ENCODE measurements at places on chromosomes 2 and 18.

GRCh38 chr2:73868204-73868978 lies 24.4 kb upstream of the ACTG2 start:
- DNase-seq = no peak

DNA sequence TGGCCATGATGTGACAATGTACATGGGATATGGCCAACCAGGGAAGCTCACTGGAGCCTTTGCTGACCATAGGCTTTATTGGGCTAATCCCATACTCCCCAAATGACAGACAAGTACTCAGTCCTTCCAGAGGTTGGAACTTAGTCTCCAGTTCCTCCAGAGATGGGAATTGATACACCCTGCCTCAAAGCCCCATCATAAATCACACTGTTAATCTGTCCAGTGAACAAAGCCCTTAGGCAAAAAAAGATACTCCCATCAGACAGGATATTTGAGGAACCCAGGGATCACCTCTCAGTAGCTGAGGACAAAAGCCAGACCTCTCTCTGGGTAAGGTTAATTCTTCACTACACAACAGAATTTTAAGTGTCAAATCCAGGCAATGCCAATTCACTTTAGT lies 247.5 kb upstream of the CDH20 start:
- no peak for DNase-seq

- DNase-seq = no peak
Measured at GRCh38 chr2:135987441-135987840, 2.0 kb upstream of the DARS1 start.

DNA sequence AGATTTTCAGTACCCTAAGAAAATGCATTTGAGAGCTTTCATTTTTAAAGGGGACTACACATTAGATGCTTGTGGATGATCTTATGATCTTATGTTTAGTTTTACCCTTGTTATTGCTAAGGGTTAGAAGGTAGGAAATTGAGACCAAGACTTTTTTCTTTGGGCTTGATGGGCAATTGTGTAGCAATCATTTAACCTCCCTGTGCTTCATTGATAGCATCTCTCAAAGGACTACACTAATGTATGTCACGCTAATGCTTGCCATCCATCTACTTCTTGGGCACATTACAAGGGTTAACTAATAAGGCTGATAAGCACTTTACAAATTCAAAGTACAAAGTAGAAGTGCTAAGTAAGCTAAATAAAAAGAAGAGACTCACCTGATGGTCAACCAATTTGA lies 189.3 kb upstream of the LRP1B start:
- no peak for DNase-seq

DNA sequence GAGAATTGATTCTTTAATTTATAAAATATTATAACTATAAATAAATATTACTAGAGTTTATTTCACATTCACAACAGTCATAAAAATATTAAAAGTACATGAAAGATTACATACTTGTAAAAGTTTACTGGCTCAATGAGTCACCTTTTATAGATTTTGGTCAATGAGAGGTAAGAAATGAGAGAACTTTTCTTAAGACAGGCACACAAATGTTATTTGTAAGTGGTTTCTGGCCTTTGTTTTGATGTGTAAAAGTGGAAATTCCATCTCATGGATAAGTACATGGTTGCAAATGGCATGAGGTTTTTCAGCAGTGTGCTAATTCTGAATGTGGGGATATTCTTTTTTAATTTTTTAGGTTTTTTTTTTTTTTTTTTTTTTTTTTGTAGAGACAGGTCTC lies 63.8 kb downstream of the TTC27 start:
- no peak for DNase-seq

GRCh38 chr2:198961547-198961946 lies 496.2 kb downstream of the SATB2 start:
- DNase-seq = no peak

DNA sequence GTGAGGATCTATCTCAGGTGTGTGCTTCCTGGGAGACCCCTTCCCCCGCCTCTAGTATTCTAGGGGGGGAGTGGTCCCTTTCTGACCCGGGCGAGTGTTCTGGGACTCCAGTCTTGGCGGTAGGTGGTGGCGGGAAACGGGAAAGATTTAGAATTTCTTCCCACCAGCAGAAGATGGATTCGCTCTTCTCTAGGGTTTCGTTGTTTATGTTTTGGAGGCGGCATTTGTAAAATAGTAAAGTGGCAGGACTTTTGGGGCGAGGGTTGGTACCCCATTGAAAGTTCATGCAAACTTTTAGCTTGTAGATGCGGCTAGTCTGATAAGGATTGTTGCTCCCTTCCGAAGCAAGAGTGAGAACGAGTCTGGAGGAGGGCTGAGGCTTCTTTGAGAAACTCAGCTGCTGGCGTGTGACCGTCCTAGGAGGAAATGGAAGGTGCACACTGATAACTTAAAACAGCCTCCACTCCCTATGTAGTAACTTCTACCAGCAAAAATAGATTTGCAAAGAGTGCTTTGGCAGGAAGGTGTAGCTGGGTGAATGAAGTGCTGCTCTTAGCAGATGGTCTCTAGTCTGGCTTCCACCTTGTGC lies 412 bp downstream of the GPD2 start:
- peak; percentile 44 for DNase-seq

DNA sequence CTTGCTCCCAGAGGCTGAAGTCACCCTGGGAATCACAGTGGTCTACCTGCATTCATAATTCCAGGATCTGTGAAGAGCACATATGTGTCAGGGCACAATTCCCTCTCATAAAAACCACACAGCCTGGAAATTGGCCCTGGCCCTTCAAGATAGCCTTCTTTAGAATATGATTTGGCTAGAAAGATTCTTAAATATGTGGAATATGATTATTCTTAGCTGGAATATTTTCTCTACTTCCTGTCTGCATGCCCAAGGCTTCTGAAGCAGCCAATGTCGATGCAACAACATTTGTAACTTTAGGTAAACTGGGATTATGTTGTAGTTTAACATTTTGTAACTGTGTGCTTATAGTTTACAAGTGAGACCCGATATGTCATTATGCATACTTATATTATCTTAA lies 24.2 kb downstream of the ICOS start:
- no peak for DNase-seq

DNA sequence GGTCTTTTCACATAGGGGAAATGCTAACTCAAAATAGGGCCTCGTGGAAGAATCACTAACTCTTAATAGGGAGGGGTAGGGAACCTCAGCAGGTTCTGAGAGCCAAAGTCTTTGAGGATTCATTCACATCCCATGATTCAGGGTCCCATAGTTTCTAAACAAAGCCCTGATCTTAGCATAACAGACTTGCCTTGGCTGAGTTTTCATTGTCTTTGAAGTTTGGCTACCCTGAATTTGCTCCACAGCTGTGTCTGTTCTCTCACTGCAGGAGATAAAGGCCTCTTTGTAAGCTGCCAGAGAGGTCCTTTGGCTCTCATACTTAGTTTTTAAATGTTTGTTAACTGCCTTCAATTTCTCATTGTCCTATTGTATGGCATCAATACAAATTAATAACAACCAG lies 54.5 kb downstream of the ZDBF2 start:
- no peak for DNase-seq

- no peak for DNase-seq
Measured at GRCh38 chr2:36710858-36711515, 14.5 kb downstream of the VIT start.

- no peak for DNase-seq
Measured at GRCh38 chr18:30280861-30281470, 761.6 kb downstream of the DSC3 start.

GRCh38 chr18:26708806-26709716 lies 156.4 kb downstream of the AQP4 start:
- no peak for DNase-seq

DNA sequence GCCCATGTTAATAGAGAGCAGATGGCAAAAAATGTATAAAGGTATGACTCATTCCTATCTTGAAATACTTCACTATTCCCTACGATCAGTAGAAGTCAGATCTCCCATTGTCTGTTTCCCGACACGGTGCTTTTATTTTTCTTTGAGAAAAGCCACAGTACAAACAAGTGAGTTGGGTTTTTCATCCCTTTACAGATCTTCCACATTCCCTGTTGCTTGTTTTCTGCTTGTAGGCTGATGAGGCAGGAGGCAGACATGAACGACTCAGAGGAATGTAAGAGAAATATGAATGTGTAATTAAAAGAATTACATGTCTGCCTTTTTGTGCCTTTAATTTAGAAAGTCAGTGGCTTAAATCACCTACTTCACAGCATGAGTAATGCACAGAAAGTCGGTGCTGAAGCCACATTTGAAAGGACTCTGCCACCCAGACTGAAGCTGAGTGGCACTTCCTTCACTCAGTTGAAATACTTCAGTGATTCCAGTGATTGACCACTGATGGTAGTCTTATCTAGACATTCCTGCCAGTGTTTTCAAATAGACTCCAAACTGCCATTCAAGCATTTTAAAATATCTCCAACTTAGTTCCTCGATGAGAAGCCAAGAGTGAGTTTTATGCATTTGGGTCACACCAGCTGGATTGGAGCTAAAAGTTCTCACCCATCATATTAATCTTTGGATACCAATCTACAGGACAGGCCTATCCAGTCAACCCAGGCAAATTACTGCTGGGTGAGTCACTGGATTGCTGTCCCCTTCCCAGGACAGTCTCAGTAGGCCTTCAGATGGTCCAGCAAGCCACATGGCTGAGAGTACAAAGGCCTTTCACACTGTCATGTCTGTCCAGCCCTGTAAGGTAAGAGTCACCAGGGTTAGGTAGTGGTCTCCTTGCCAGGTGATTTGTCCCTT lies 79.0 kb downstream of the COLEC12 start:
- no peak for DNase-seq

- no peak for DNase-seq
Measured at GRCh38 chr2:116057538-116057937, 1615.1 kb downstream of the DPP10 start.

- no peak for DNase-seq
Measured at GRCh38 chr18:22241921-22242361, 72.6 kb downstream of the GATA6 start.

DNA sequence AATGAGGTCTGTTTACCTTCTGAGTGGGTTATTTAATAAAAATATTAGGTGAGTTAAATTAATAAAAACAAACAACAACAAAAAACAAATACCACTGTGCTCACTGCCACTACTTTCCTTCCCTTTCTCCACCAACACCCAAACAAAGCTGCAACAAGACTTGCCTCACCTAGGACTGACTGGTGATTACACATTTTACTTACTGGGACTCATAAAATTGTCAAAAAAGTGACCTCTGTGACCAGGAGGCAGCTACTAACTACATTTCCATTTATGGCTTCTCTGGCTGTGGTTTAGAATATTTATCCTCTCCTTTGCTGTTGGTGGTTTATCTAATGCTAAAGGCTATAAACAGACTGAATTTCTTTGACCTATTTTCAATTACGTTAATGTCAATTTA lies 39.8 kb downstream of the EFEMP1 start:
- no peak for DNase-seq

- peak; percentile 45 for DNase-seq
Measured at GRCh38 chr2:128315829-128316776, 2.6 kb downstream of the HS6ST1 start.

DNA sequence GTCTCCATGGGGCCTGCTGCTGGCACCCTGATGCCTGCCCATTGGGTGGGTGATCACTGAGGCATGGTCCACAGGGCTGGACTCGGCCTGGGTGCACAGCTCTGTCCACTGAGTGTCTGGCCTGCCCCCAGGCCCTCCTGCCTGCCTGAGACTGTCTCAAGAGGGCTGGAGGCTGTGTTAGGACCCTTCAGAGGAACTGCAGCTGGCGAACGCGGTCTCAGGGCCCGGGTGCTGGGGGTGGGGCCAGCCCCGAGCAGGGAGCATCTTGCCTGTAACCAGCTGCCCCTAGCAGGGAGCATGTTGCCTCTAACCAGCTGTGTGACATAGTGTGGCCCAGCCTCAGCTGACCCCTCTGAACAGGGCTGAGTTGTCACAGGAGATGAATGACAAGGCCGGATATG lies 50.0 kb downstream of the TWIST2 start:
- DNase-seq = no peak

DNA sequence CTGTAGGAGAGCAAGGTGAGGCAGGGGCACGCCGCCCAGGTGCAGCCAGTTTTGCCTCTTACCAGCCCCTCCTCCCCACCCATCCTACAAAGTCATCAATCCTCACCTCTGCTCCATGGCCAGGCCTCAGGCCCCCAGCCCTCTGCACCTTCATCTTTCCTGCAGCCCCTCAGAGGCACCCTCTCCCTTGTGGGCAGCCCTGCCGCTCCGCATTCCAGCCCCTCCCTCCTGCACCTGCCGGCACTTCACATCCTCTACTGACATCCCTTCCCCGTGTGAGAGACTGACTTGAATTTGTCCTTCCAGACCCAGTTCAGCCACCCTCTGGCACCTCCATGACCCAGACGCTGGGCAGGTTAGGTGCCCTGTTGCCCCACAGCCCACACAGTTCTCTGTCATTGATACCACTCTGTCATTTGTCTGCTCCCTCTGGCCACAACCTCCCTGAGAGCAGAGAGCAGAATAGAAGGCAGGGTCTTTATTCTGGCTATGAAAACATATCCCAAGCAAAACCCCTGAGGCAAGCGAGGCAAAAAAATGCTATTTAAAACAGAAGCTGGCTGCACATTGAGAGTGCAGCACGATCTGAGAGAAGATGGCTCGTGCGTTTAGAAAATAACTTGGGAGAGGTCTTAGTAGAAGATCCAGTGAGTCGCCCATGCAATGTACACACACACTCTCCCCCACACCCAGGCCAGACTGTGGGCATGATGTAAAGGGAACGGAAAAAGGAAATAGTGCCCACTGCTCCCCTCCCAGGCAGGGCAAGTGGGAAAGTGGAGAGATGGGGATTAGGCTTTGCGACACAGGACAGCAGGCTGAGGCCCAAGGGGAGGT lies 25.9 kb downstream of the SDC1 start:
- DNase-seq = no peak

DNA sequence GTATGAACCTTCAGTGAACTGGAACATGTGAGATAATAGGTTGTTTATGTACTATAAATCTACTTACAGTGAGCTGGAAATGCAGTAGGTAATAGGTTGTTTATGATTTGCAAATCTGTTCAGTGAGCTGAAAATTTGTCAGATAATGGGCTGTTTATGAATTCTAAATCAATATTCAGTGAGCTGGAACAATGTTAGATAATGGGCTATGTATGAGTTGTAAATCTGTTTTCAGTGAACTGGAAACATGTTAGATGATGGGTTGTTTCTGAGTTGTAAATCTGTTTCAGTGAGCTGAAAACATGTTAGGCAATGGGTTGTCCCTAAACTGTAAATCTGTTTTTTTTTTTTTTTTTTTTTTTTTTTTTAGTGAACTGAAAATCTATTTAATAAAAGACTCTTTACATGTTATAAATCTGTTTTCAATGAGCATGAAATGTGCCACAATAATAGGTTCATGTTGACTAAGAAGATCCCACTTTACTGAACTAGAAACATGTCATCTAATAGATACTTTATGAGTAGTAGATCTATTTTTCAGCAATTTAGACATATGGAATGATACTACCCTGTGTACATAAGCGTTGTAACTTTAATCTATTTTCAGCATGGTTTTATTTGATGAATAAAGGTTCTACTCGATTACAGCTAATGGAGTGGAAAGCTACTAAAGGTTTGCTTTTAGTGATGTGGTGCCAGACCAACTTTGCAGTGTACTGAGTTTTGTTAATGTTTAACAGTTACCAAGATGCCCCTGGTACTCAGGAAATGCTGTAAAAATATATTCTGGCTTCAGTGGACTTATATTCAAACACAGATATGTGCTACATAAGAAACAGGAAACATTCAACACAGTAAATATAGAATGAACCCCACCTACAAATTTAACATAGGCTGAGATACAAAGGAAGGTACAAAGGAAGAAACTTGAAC lies 1471.8 kb downstream of the LRP1B start:
- no peak for DNase-seq

Data from activated CD8-positive, alpha-beta T cell treated with anti-CD3 and anti-CD28 coated beads, Interleukin-2, amount 10 ng/mL, durations not matched to agents 7 days and 5 days (primary cell).